ENCODE measurements at places on chromosomes 1 and 21.

- peak; percentile 73 for DNase-seq
Observed at GRCh38 chr1:39653546-39654031, 14.1 kb upstream of the HEYL start.

DNA sequence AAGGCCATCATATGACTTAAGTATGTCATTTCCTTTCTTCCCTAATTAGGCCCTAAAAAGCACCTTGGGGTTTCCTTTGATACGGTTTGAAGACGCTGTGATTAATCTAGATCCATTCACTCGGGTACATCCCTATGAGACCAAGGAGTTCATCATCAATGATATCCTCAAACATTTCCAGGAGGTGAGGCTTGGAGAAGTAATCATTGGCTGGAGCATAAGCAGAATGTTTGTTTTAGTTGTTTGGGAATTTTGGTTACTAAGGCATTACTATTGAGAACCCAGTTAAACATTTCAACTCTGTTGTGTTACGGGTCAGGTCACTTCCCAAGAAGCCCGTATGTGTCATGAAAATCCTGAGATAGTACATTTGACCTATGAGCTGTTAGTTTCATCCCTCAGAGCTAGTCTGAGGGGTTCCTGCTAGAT is 185.2 kb downstream of the VPS13D start:
- peak; percentile 46 for DNase-seq

GRCh38 chr1:186967656-186968394 is 139.1 kb downstream of the PLA2G4A start:
- DNase-seq = peak; percentile 71

DNA sequence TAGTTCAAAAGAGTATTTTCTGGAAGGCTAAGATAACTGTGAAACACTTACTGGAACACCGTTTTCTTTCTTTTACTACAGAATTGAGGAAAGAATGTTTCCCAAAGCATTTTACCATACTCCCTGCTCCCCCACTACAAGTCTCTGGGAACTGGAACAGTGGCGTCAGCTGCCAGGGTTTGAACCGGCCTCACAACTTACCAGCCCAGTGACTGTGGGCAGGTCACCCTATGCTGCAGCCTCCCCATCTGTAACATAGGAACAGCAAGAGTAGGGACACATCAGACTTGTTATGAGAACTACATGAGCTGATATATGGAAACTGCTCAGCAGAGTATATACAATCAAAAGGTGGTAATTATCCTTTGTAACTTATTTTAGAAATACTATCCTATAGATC is 91.5 kb downstream of the PTPN14 start:
- no peak for DNase-seq

DNA sequence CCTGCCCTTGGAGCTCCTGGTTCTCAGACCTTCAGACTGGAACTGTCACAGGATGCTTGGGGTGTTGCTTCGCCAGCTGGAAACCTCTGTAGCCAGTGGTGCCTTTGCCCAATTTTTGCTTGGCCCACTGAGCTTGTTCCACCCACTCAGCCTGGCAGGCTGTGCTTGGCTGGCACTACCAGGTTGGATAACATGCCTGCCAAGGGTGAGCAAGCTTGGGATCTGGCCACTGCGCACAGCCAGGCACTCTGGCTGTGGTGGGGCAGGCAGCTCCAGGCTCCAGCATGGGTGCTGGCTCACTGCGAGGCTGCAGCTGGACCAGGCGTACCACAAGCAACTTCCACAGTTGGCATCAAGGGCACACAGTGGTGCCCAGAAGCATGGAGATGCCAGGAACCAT is 967.8 kb upstream of the NCAM2 start:
- no peak for DNase-seq

DNA sequence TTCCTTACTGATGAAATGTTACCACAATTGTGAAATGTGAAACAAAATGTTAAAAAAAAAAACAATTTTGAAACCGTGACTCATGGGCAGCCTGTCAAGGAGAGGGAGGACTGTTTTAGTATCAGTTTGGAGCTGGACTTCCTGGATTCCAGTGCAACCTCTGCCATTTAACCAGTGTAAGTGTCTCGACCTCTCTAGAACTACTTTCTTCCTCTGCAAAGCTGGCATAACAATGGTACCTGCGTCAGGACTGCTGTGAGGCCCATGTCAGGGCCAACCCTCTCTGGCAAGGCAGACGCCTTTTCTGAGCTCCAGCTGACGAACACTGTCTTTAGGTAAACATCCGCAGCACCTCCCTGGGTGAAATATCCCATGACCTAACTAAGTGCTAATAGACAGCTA is 20.9 kb downstream of the URB1 start:
- DNase-seq = peak; percentile 65

- DNase-seq = no peak
Observed at GRCh38 chr1:200707116-200707515, 31.6 kb upstream of the CAMSAP2 start.

GRCh38 chr1:41648230-41648629 is 163.7 kb upstream of the EDN2 start:
- DNase-seq = no peak

GRCh38 chr1:116123837-116124533 is 12.8 kb downstream of the MAB21L3 start:
- DNase-seq = no peak

GRCh38 chr1:78370356-78370755 is 120.4 kb upstream of the PTGFR start:
- peak; percentile 62 for DNase-seq

GRCh38 chr1:172345077-172345476 is 75.4 kb upstream of the C1orf105 start:
- no peak for DNase-seq

Measured in EL (cell line).